ENCODE measurements at places on chromosomes 4 and X. TPM values are rescaled to one million over a fixed set of nuclear protein-coding genes. Genes with fewer than 3 reads are reported as not detected.

The SNCA gene
- total RNA-seq, result 0.56 TPM

The RBM10 gene
- 37.8 TPM for total RNA-seq

DNA sequence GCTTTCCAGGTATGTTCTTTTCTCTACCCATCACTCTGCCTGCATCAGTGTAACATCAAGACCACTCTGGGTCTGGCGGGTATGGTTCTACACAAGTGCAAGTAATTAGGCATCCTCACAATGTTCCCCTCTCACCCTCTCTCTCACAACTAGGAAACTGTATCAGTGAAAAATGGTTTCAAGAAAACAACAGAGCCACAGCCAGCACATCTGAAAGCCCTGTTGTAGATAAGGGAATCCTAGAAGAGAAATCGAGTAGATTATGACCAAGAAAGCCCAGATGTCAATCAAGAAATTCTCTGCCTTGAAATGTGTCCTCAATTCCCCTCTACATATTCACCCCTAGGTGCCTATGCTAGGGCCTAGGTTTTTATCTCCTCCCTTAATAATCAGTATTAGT is 281.3 kb upstream of the ANKRD50 start:
- no peak for DNase-seq

- DNase-seq, result no peak
Measured at GRCh38 chrX:8366481-8366880, 98.1 kb upstream of the VCX3B start.

GRCh38 chr4:22246847-22247246 is 269.0 kb downstream of the ADGRA3 start:
- no peak for DNase-seq

Data from IMR-90 (cell line).